ENCODE measurements at places on chromosomes 11 and 22.

GRCh38 chr11:65551572-65552387 is 6.4 kb downstream of the LTBP3 start:
- peak; percentile 69 for DNase-seq

GRCh38 chr11:130448416-130449309 is at the start of gene ADAMTS15:
ADAMTS15 (plus strand) TSS chr11:130448645; CDS start chr11:130448974, 329 bp downstream.
- DNase-seq: peak; percentile 53

GRCh38 chr11:9625162-9625561 is 38.7 kb upstream of the SWAP70 start:
- no peak for DNase-seq

DNA sequence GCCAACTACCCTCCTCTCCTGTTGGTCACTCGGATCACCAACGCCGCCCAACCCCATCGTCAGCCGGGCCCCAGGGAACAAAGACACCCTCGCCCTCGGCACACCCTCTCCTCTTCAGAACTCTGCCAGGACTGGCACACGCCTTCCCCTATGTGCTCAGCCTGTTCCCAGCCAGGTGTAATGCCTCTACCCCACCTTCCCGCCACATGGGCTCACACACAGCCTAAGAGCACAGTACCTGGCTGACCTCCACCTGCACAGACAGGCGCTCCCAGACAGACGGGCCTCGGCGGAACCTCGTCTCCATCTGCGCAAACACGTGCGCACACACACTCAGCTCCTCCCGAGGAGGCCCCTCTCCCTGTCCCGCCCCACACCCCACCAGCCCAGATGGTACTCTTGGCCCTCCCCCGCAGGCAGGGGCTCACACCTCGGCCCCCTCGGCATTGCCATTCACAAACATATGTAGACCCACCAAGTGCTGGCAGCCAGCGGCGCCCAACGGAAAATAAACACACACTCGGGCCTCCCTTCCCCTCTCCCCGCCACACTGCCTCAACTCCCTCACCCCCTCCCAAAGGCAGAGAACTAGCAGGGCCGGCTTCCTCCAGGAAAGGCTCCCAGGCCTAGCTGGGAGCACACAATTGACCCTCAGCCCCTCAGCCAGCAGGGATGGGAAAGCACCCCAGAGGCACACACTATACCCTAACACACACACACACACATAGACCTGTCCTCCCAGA is 8.5 kb downstream of the ELFN2 start:
- DNase-seq: no peak

- no peak for DNase-seq
Observed at GRCh38 chr22:23762842-23763578, at the start of gene C22orf15. C22orf15 (plus strand) TSS chr22:23762990; CDS start chr22:23763307, 317 bp downstream.

GRCh38 chr22:31730344-31730711 is 19.6 kb downstream of the PRR14L start:
- no peak for DNase-seq

DNA sequence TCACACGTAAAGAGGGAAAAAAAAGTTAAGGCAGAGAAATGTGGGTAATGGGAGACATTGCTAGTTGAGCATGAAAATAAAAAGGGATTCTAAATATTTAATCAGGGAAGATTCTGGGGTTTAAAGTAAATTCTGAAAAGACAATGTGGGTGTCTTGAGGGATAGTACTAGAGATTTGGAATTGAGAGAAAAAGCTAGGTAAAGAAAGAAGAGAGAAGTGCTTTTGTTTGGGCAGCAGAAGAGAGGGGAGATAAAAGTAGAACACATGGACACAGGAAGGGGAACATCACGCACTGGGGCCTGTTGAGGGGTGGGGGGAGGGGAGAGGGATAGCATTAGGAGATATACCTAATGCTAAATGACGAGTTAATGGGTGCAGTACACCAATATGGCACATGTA is 3.5 kb upstream of the YPEL4 start:
- no peak for DNase-seq

DNA sequence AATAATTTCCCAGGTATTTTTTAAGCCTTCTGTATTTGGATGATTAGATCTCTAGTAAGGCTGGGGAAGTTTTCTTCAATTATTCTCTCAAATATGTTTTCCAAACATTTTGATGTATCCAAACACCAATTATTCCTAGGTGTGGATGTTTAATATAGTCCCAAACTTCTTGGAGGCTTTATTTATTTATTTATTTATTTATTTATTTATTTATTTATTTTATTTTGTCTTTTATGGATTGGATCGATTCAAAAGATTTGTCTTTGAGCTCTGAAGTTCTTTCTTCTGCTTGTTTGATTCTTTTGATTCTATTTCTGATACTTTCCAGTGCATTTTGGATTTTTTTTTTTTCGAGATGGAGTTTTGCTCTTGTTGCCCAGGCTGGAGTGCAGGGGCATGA is 2267.9 kb upstream of the RAG2 start:
- no peak for DNase-seq

DNA sequence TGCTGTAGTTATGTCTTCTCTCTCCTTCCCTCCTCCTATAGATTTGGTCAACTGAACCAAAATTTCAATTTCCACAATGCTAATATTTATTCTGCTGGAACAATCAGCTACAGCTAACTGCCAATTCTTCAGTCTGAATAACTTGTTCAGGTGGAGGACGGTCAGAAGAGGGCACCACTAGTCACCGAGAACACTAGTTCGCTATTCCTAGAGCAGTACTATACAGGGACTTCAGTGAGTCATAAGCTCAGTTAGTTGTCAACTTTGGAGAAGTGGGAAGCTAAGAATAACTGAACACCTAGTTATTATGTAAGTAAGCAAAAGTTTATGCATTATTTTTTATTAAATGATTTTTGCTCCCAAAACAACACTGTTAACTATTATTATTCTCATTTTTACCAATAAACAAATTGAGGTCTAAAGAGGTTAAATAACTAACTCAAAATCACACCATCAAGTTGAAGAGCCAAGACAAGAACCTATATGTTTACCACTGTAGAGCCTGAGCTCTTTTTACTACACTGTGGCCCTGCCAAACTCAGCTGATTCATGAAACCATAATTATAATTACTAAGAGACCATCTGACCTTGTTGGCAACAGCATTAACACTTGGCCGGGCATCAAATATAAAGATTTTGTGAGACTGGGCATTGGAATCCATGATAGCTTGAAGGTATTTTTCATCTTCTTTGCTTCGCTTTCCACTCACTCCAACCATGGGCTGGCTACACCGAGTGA is 59.0 kb downstream of the CEP57 start:
- DNase-seq: peak; percentile 69

DNA sequence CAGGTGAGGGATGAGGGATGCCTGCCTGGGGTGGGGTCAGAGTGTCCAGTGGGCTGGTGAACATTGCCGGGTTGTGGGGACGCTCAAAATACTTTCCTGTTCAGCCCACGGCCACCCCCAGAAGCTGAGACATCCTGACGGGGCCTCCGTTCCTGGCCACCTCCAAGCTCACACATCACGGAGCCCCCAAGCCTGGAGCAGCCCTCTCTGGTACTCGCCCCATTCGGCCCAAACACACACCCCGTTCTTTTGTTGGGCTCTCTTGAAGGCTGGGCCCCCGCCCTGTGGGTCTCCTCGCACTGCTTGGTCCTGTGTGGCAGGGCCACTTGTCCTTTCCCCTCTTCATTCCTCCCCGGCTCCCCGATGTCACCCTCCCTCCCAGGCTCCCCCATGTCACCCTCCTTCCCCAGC is 442.6 kb downstream of the TBC1D22A start:
- no peak for DNase-seq

GRCh38 chr11:95295382-95296149 is 64.6 kb upstream of the SESN3 start:
- DNase-seq: no peak

Data from suppressor macrophage treated with lipopolysaccharide for 1 hour (primary cell).